ENCODE measurements at places on chromosomes 4 and X. TPM values are rescaled to one million over a fixed set of nuclear protein-coding genes. Genes with fewer than 3 reads are reported as not detected.

HUWE1 gene
- total RNA-seq = 96.6 TPM

GAGE1 gene
- not detected for total RNA-seq

CRMP1 gene
- not detected for total RNA-seq

HMGN5 gene
- 0.36 TPM for total RNA-seq

NAA11 gene
- total RNA-seq = not detected

FAM120C gene
- 7.4 TPM for total RNA-seq

DDX53 gene
- not detected for total RNA-seq

RTL9 gene
- total RNA-seq = 0.02 TPM

RPS6KA6 gene
- not detected for total RNA-seq

SH3TC1 gene
- total RNA-seq = 14.9 TPM

CFP gene
- not detected for total RNA-seq

REELD1 gene
- not detected for total RNA-seq

CCDC110 gene
- not detected for total RNA-seq

CLGN gene
- 17.0 TPM for total RNA-seq

- H3K36me3 ChIP-seq = no peaks in the 10 kb centered on the region
- peak overlapping the region; percentile 50 for H3K4me3 ChIP-seq
- peaks cover 25% of the 10 kb centered on the region for H3K4me1 ChIP-seq
- H3K27me3 ChIP-seq = no peaks in the 10 kb centered on the region
These were observed 429.7 kb downstream of the MAPK10 start for GRCh38 chr4:85929961-85930665.

DNA sequence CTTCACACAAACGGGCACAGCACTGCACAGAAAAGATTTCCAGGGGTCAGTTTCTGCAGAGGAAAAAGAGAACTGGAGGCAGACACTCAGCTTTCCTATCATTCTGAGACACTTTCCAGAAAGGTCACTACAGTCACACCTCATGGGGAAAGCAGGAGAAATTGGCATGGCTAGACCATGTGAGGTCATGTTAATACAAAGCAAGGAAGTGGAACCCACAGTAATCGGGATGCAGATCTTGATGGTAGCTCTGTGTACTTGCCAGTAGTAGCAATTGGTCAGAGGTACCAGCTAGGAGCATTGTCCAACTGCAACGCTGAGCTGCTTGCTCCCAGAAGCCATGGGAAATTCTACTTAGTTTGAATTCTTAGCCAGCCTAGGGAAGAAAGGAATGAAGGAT, 255.3 kb upstream of the PCDH10 start:
- no peaks in the 10 kb centered on the region for H3K36me3 ChIP-seq
- H3K4me3 ChIP-seq = no peak overlapping the region
- no peaks in the 10 kb centered on the region for H3K27me3 ChIP-seq
- DNase-seq = no peak
- no peaks in the 10 kb centered on the region for H3K4me1 ChIP-seq

DNA sequence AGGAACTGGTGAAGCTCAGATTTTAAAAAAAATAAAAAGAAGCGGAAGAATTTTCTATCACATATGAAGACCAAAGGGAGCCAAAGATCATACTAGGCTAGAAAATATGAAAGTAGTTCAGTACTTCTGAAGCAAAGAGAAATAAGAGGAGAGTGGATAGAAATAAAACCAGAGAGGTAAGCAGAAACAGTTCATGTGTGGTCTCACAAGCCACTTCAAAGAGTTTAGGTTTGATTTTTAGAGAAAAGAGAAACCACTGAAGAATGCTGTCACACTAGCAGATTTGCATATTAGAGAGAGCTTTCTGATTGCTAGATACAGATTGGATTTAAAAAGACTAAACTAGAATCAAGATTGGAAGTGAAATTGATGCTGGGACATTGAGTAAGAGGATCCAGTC, 51.7 kb downstream of the GABRA3 start:
- no peak for DNase-seq
- no peak overlapping the region for H3K4me3 ChIP-seq
- H3K36me3 ChIP-seq = no peaks in the 10 kb centered on the region
- H3K27ac ChIP-seq = no peak overlapping the region

DNA sequence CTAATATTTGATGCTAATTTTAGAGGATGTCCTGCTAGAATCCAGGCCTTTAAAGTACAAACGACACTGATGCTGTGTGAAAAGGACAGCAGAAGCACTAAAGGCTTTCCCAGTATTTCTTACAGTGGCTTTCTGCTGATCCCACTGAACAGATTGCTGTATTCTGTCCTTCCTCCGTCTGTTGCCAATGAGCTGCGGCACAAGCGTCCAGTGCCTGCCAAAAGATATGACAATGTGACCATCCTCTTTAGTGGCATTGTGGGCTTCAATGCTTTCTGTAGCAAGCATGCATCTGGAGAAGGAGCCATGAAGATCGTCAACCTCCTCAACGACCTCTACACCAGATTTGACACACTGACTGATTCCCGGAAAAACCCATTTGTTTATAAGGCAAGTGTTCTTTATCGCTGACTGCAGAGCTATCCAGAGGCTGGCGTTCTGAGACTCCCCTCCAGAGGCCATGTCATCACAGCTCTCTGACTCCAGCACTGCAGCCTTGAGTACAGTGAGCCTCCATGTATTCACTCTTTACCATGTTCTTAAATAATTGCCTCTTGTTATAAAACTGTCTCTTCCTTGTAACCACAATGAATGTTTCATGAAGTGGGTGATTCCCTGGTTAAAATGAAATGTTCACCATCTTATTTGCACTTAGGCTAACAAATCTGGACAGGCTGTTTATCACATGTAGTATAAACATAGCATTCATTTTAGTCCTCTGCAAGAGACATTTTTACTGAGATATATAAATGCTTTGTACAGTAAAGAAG, 43.6 kb downstream of the GUCY1B1 start:
- no peaks in the 10 kb centered on the region for H3K4me1 ChIP-seq
- DNase-seq = no peak
- H3K27ac ChIP-seq = no peak overlapping the region
- H3K27me3 ChIP-seq = no peaks in the 10 kb centered on the region

- H3K36me3 ChIP-seq = no peaks in the 10 kb centered on the region
- no peak for DNase-seq
- no peak overlapping the region for H3K4me3 ChIP-seq
These were observed 1408.0 kb downstream of the PCDH18 start for GRCh38 chr4:136124251-136124745.

- no peaks in the 10 kb centered on the region for H3K4me1 ChIP-seq
- no peak for DNase-seq
- no peak overlapping the region for H3K27ac ChIP-seq
- no peaks in the 10 kb centered on the region for H3K36me3 ChIP-seq
These were observed 388.2 kb downstream of the OPHN1 start for GRCh38 chrX:68045008-68045577.

DNA sequence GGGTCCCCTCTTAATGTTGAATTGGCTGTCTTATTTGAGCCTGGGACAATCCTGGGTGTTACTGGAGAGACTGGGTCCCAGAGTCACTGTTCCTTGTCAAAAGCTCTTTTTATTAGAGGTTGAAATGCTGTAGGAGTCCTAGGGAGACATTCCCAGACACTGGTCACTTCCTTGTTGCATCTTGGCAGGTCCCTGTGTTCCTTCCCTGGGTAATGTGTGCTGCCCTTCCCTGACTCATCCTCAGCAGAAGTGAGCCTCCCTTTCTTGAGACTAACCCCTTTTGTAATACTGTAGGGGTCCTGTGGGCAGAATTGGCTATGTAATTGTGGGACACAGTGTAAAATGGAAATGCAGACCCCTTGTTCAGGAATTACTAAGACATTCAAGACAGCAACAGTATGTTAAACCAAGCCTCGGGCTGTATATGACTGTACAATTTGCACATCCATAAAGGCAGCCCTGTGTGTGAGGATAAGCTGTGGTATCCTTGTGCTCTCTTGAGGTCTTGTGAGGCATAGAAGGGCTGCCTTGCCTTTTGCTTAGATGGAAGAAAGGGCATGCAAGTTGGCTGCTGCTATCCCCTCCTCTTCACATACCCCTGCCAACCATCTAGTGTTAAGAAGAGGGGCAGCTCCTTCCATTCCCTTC, 53.5 kb downstream of the DCLK2 start:
- no peak overlapping the region for H3K27ac ChIP-seq
- H3K4me3 ChIP-seq = no peak overlapping the region
- no peaks in the 10 kb centered on the region for H3K27me3 ChIP-seq

- H3K27ac ChIP-seq = no peak overlapping the region
- no peaks in the 10 kb centered on the region for H3K27me3 ChIP-seq
- H3K36me3 ChIP-seq = no peaks in the 10 kb centered on the region
- H3K4me3 ChIP-seq = no peak overlapping the region
- DNase-seq = no peak
These were observed 15.2 kb downstream of the GAB1 start for GRCh38 chr4:143351774-143352451.

GRCh38 chrX:153583433-153583832, 15.5 kb downstream of the CCNQ start:
- H3K4me3 ChIP-seq = no peak overlapping the region
- no peak overlapping the region for H3K27ac ChIP-seq
- peaks cover 11% of the 10 kb centered on the region for H3K27me3 ChIP-seq
- no peak for DNase-seq
- H3K4me1 ChIP-seq = peaks cover 24% of the 10 kb centered on the region

- H3K27ac ChIP-seq = no peak overlapping the region
- H3K36me3 ChIP-seq = no peaks in the 10 kb centered on the region
- no peaks in the 10 kb centered on the region for H3K27me3 ChIP-seq
- peak; percentile 0 for DNase-seq
- no peak overlapping the region for H3K4me3 ChIP-seq
These were observed 72.3 kb downstream of the PAK3 start for GRCh38 chrX:111168314-111168713.

DNA sequence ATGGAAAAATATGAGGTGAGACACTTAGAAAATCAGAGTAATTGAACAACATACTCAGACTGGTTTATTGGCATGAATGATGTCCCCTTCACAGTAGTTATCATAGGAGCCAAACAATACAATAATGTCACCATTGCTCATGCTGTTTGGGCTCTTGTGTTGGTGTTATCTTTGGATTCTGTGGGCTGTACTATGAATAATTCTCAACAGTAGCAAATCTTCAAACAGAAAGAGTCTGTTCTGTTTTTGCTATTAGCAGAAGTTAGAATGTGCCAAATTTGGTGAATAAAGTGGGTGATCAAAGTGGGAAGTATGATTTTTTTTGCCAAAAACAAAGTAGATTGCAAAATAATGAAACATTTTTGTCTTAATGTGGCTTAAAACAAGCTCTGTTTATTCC, 58.3 kb downstream of the GRID2 start:
- H3K4me3 ChIP-seq = no peak overlapping the region
- H3K27ac ChIP-seq = no peak overlapping the region
- no peaks in the 10 kb centered on the region for H3K4me1 ChIP-seq
- H3K36me3 ChIP-seq = no peaks in the 10 kb centered on the region

- H3K4me3 ChIP-seq = no peak overlapping the region
- no peaks in the 10 kb centered on the region for H3K27me3 ChIP-seq
- DNase-seq = no peak
These were observed 98.5 kb downstream of the RAP1GDS1 start for GRCh38 chr4:98359646-98360045.

DNA sequence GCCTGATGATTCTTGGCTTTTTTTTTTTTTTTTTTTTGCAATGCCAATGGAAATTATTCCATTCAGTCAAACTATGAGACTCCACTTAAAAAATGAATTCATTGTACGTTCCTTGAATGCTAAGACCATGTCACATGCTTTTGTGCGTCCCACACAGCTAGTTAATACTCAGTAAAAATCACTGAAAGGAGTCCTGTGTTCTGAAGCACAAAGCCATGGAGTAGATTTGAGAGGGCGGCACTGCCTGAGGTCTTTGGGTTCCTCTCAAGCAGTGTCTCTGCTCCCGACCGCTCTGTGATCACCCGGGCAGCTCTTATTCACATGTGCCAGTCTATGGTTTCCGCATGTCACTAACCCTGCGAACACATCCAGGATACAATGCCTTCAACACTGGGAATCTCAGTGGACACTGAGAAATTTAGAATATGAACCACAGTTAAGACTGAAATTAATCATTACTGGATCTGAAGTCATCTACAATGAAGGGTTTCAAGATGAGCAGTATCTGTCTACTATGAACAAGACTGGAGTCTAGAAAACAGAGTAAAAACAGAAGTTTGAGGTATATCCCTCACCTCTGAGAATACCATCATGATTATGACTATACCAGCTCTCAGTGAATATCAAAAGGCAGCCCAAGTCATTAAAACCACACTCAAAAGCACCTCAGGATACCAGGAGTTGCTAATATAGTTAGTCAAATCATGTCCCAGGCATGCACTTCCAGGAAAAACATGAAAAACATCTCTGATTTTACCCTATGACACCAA, 193.0 kb downstream of the MGST2 start:
- no peak overlapping the region for H3K4me3 ChIP-seq
- no peak for DNase-seq
- H3K36me3 ChIP-seq = no peaks in the 10 kb centered on the region
- peaks cover 71% of the 10 kb centered on the region for H3K4me1 ChIP-seq
- H3K27ac ChIP-seq = no peak overlapping the region

DNA sequence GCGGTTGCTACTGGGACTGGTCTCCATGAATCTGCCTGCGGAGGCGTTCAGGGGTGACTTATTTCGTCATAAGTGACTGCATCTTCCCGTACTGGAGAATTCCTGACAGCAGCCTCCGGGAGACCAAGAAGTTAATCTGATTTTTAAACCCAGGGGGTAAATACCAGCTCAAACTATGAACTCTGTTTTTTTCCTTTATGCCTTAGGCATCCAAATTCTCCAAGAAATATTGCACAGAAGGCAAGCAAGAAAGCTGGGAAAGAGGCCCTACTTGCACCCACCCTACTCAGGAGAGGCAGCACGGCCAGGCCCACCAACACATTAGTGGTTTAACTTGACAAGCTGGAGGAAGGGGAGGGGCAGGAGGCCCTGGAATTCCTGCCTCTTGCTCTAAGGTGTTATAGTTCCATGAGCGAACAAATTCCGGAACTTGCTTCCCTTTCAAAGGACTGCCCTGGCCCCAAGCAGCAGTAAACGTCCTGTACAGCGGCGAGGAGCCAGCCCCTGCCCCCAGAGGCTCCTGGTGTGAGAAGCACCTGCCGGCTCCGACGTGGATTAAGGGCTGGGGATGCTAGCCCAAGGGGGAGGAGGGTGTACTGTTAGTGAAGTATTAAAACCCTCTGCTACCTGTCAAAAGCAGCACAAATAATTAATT, 177.2 kb downstream of the AFAP1 start:
- H3K36me3 ChIP-seq = peaks cover 4% of the 10 kb centered on the region
- H3K4me1 ChIP-seq = peaks cover 66% of the 10 kb centered on the region
- H3K27ac ChIP-seq = no peak overlapping the region
- no peak for DNase-seq

GRCh38 chr4:126838941-126839679, 793.6 kb upstream of the INTU start:
- H3K36me3 ChIP-seq = no peaks in the 10 kb centered on the region
- no peaks in the 10 kb centered on the region for H3K27me3 ChIP-seq
- H3K4me3 ChIP-seq = no peak overlapping the region

GRCh38 chr4:74544655-74545361, 99.9 kb downstream of the AREG start:
- peak; percentile 24 for DNase-seq
- no peaks in the 10 kb centered on the region for H3K27me3 ChIP-seq
- no peak overlapping the region for H3K4me3 ChIP-seq
- peaks cover 10% of the 10 kb centered on the region for H3K4me1 ChIP-seq
- H3K27ac ChIP-seq = no peak overlapping the region

GRCh38 chr4:3712112-3712805, 53.9 kb upstream of the ADRA2C start:
- H3K27ac ChIP-seq = no peak overlapping the region
- H3K27me3 ChIP-seq = peaks cover 64% of the 10 kb centered on the region
- peaks cover 15% of the 10 kb centered on the region for H3K4me1 ChIP-seq
- DNase-seq = no peak

GRCh38 chrX:5876984-5877596, 351.6 kb downstream of the NLGN4X start:
- no peaks in the 10 kb centered on the region for H3K4me1 ChIP-seq
- no peak overlapping the region for H3K27ac ChIP-seq
- H3K36me3 ChIP-seq = no peaks in the 10 kb centered on the region

All from HepG2 (cell line).